Stimulated activated CD8-positive, alpha-beta memory T cell treated with anti-CD3 and anti-CD28 coated beads, Interleukin-4, amount 100 ng/mL, for 48 hours (primary cell): ENCODE measurements at places on chromosomes 2 and 18.

DNA sequence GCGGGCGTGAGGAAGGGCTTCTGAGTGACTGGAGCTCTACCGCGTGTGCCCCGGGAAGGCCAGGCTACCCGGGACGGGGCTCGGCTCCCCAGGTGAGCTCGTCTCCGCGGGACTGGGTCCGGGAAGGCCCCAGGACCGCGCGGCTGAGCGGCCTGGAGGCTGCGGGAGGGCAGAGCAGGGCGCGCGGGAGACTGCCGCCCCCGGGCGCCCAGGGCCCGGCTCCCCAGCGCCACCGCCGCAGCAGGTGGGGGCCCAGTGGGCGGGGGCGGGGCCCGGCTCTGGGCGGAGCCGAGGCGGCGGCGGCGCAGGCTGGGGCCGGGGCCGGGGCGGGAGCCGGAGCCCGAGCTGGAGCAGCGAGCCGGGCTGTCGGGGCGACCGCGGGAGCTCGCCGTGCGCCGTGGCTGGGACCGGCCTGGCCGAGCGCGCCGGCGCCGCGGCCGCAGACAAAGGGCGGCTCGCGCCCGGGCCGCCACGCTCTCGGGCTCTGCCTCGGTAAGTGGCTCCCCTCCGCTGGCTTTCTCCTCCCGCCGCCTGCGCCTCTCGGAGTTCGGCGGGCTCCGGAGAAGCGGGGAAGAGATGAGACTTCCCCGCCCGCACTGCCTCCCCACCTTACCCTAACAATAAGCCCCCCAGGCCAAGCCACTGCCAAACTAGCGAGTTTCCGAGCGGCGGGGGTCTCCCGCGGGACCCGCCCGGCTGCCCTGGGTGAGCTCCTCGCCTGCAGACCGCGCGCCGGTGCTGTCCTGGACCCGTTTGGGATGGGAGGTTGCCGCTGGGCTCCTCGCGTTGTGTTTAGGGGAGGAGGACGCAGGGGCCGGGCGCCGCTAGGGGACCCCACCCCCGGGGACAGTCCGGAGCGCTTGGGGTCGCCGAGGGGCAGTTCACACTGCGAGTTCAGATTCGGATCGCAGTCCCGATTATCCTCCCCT is at the start of gene MAPK4:
Gene MAPK4, plus strand, starts transcription at position 336 of the 929 bp plus-strand sequence. CDS start 103,872 bp downstream, outside the sequence.
- peak; percentile 25 for DNase-seq

GRCh38 chr2:61762292-61762691 is 91.6 kb downstream of the FAM161A start:
- DNase-seq, result no peak

DNA sequence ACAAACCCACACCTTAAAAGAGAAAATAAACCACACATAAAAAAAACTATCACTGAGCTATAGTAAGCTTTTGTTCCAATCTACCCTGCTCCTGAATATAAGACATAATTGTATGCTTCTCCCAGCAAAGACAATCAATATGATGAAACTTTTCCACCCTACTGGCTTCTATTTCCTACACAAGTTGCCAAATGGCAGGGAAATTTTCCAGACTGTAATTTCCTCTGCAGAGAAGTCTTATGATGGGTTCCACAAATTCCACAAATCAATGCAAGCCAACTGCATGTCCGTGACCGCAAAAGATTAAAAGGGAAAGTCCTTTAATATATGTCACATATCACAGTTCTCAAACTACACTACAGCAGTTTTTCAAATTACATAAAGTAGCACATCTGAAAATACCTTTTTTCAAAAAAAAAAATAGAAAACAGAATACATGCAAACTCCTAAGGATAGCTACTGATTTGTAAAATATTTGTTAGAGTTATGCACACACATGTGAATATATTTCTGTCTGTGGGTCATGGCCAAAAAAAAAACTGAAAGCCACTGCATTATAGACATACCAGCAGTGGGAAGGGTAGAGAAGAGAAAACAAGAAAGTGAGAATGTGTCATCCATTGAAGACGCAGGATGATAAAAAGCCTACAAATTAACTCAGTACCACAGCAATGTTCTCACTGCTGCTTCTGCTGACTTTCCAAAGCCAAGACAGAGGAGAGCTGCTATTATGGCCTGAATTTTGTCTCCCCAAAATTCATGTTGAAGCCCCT is 61.4 kb downstream of the RPL31 start:
- DNase-seq, result no peak

GRCh38 chr2:219215871-219216534 is 2.8 kb downstream of the ABCB6 start:
- DNase-seq, result no peak

DNA sequence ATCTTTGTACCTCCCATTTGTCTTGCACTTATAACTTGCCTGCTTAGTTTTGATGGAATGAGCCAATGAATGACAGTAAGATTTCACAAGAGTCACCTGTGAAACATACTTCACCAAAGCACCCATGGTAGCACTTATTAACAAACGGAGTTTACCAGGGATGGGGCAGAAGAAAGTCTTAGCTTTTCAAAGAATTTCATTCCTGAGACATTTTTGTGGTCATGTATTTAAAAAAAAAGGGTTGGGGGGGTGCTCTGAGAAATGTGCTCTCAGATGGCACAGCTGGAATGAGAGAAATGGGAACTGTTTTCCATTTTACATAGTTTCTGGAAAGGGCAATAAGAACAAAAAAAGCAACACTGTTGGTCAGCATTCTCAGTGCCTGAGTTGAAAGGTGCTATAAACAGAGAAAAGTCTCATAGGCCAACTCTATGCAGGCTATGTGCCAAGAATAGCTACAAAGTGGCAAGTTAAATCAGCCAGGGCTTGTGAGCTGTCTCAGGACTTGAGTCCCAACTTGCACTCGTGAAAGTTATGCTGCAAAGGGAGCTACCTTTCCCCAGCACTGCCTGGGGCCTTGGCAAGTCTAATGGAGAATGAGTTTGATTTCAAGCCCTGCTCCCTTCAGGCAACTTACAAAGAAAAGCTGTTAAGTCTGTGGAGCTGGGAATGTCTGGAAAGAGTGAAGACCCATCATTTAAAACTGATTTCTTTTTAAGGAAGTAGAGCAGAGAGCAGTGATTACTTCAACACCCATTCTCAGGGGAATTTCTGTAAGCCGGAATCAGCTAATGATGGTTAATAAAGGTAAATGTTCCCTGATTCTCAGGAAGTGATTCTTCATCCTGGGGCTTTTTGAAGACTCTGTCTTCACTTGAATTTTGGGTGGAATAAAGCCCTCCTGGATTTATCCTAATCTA is 170.6 kb downstream of the SLC8A1 start:
- no peak for DNase-seq

DNA sequence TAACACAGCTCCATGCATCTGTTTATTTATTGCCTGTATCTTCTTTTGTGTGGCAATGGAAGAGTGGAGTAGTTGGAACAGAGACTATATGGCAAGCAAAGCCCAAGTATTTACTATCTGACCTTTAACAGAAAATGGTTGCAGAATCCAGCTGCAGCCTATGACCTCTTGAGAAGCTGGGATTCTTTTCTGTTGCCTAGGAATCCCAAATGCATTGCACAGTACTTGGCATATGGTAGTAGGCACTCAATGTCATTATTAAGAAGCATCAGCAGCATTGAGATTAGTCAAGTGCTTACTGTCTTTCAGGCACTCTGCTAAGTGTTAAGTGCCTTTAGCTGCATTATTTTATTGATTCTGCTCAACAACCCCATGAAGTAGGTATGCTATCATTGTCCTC is 331.6 kb downstream of the CCDC85A start:
- no peak for DNase-seq

- DNase-seq, result peak; percentile 20
Measured at GRCh38 chr2:74142340-74142739, 5.4 kb downstream of the BOLA3 start.
